ENCODE measurements at places on chromosomes 16 and 17. TPM values are rescaled to one million over a fixed set of nuclear protein-coding genes. Genes with fewer than 3 reads are reported as not detected.

Gene DPEP2
- total RNA-seq = 2.3 TPM

DNA sequence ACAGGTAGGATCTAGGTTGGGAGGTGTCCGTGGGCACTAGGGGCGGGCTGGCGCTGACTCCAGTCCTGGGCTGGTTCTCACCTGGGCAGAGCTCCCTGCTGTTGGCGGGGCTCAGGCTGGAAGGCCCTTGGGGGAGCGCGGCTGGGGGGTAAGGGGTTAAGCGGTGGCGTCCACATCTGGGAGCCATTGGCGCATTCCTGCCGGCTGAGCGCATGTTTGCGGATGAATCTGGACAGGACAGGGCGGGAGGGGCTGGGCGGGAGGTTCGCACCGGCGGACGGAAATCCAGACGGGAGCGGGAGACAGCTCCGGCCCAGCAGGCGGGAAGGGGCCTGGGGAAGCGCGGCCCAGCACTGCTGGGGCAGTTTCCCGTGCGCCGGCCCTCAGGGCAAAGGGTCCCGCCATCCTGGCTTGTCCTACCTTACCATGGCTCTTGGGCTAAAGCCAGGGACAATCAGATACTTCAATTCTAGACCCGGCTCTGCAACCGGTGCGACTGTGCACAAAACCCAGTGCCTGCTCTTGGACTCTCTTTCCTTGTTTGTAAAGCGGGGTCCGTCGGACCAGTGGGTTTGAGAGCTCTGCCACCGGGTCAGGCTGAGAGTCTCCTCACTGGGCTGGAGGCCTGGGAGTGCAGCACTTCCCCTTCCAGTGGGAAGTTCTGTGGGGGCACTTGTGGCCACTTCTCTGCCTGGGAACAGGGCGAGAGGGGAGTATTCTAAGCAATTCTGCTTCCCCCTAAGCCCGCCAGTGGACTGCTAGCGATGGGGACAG is 7.8 kb downstream of the RARA start:
- DNase-seq = no peak

DNA sequence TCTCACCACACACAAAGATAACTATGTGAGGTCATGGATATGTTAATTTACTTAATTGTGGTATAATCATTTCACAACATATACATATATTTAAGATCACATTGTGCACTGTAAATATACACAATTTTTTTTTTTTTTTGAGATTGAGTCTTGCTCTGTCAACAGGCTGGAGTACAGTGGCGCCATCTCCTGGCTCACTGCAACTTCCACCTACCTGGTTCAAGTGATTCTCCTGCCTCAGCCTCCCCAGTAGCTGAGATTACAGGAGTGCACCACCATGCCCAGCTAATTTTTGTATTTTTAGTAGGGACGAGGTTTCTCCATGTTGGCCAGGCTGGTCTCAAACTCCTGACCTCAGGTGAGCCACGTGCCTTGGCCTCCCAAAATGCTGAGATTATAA is 11.5 kb upstream of the PRSS54 start:
- no peak for DNase-seq

GRCh38 chr17:76452127-76452659 is 759 bp downstream of the UBE2O start:
- DNase-seq = no peak

DNA sequence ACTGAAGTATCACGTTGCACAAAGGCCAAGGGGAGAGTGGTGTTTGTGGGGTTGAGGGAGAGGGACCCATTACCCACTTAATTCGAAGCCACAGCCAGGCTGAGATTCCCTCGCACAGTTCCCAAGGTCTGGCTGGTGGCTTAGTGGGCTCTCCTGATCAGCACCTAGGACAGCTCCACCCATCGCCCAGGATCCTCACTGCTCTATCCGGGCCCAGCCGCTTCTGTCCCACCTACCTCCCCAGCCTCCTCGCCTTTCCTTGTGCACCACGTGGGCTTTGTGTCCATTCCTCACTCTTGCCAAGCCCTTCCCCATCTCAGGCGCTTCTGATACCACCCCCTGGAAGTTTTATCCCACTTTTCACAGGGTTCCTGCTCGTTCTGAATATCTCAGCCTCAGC is 163.5 kb downstream of the CCT6B start:
- no peak for DNase-seq

GRCh38 chr17:51685287-51685909 is 425.1 kb downstream of the UTP18 start:
- DNase-seq = no peak

Gene ZNRF1
- 13.4 TPM for total RNA-seq

DNA sequence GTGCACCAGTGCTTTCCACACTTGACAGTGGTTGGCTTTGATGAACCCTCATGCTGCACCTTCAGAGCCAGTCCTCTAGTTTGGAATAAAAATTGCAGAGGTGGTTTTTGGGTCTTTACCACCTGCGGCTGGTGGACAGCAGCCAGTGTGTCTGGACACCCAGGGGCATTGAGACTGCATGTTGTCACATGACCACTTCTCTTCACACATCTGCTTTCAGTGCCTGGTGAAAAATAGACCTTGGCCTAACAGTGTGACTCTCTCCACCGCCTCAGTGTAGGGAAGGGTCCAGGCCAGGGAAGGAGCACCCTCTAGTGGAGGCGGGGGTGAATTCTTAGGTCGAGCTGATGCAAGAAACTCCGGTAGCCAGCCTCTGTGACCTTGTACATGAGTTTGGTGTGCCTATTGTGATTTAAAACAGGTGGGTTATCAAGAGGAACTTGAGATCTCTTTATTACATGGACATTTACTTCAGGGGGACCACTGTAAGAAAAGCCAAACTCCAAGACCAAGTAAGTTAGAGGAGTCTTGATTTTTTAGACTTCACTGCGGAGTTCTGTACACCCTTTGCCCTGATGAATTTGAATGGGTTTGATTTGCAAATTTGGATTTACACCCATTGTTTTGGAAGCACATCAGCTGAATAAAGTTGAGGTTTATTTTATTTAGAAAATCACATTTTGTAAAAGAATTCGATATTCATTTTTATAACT is 17.9 kb downstream of the GOSR2 start:
- no peak for DNase-seq

- DNase-seq = no peak
Measured at GRCh38 chr16:72940886-72941285, 107.0 kb downstream of the ZFHX3 start.

GRCh38 chr17:72539981-72540897 is 419.4 kb downstream of the SOX9 start:
- DNase-seq = no peak

DNA sequence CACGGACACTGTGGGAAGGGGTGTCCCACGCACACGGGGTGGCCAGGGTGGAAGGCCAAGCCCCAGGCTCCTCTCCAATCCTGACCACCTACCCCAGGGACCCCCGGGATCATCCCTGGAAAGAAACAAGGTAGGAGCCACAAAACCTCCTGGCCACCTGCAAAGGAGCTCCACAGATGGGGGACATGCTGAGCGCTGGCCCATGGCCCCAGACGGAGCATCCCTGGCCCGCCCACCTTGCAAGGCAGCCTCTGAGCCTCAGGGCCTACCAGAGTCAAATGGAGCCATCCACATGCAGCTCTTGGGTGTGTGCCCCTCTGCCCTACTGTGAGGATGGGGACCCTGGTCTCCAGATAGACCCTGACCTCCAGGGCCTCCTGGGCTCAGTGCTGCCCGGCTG is 16.3 kb downstream of the SLC38A10 start:
- DNase-seq = no peak

GRCh38 chr17:82775001-82775823 is 23.3 kb downstream of the TBCD start:
- no peak for DNase-seq

GRCh38 chr16:73199214-73199613 is 151.3 kb upstream of the ZFHX3 start:
- DNase-seq = no peak

Gene ZSCAN10
- not detected for total RNA-seq

Gene CLDN6
- total RNA-seq = not detected

GRCh38 chr17:65852911-65853310 is 291.5 kb upstream of the AXIN2 start:
- DNase-seq = no peak

Gene PRKCB
- total RNA-seq = 7.0 TPM

- DNase-seq = no peak
Measured at GRCh38 chr17:67200727-67201301, 44.2 kb downstream of the HELZ start.

GRCh38 chr16:75073545-75074303 is 42.9 kb downstream of the LDHD start:
- no peak for DNase-seq

DNA sequence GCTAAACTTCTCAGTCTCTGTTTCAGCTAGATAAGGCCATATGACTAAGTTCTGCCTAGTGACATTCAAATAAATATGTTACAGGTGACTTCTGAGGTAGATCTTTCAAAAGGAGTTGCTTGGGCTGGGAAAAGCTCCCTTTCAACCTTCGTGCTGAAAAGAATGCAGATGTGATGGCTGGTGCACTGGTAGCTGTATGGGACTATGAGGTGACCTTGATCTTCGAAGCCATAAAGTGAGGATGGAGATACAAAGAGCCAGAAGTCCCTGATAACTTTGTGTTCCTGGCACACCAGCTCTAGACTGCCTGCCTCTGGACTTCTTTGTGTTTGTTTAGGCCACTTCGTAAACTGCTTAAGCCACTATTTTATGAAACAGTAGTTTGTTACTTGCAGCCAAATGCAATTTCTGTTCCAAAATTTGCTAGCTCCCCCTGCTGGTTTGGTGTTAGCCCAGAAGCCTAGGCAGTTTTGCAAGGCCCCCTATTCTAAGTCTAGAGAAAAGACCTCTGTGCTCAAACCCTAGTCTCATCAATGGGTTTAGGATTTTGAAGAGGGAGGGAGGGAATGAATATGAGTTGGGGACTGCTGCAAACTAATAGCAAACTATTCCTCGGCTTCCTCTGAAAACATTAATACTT is 23.3 kb upstream of the ERCC4 start:
- no peak for DNase-seq

Gene UMOD
- not detected for total RNA-seq

DNA sequence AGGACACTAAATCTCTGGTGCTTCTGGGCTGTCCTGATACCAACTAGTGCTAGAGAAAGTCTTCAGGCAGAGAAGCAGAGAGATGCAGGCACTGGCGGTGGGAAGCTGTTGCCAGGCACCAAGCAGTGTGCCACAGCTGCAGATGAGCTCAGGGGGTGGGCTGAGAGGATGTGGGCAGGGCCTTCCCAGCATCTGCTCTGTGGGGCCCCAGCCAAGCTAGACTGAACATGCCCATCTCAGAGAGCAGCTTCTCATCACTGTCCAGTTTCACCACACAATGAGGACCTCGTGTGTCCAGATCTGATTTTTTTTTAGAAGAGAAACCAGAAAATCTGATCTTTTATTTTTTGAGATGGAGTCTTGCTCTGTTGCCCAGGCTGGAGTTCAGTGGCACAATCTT is 17.1 kb downstream of the PSKH1 start:
- DNase-seq = no peak

GRCh38 chr16:88697831-88698615 is 8.2 kb downstream of the RNF166 start:
- no peak for DNase-seq

DNA sequence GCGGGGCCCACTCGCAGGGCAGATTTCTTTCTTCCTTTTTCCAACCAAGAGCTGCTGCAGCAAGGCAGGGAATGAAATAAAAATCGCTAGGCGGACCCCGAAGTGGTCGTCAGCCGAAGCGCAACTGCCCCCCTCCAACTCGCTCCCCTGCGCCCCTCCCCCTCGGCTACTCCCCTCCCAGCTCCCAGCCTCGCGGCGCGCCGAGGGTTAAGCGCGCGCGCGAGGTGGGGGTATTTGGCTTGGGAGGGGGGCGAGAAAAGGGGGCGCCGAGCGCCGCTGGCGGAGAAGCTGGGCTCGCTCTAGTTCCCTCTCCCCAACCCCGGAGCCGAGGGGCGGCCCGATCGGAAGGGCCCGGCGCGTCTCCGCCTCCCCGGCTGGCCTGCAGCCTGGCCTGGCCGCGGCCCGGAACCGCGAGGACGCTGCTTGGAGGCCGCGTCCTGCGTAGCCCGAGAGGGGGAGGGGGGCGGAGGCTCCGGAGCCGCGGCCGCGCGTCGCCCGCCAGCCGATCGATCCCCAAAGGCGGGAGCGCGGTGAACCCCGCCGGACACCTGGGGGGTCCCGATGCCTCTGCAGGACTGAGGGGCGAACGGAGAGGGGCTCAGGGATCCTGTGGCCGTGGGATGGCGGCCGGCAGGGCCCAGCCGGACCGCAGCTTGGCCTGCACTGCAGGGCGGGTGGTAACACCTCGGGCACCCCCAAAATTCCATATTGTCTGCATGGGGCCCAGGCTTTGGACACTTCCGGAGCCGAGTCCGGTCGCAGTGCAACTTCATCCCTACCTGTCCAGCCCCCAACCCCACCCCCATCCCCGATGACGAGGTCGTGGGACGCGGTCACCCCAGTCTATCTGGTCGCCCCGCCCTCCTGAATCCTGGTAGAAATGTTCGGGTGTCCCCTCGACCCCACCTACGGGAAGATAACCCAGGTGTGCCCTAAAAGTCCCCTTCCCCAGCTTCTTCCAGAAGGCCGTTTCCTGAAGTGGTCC is 4.9 kb upstream of the CBX4 start:
- no peak for DNase-seq

Gene GRIN2C
- 1.9 TPM for total RNA-seq

Gene CPD
- 101 TPM for total RNA-seq

- no peak for DNase-seq
Measured at GRCh38 chr16:57649443-57649751, 18.7 kb upstream of the ADGRG3 start.

Gene AHSP
- total RNA-seq = 9.2 TPM

Gene HEATR9
- total RNA-seq = not detected

- no peak for DNase-seq
Measured at GRCh38 chr16:63625126-63625525, 1496.7 kb downstream of the CDH11 start.
